ENCODE measurements at places on chromosomes 3 and 15.

GRCh38 chr3:97138914-97139541 lies 324.6 kb downstream of the EPHA6 start:
- no peak for DNase-seq

GRCh38 chr15:33068511-33068990 lies 126.0 kb downstream of the FMN1 start:
- no peak for DNase-seq

DNA sequence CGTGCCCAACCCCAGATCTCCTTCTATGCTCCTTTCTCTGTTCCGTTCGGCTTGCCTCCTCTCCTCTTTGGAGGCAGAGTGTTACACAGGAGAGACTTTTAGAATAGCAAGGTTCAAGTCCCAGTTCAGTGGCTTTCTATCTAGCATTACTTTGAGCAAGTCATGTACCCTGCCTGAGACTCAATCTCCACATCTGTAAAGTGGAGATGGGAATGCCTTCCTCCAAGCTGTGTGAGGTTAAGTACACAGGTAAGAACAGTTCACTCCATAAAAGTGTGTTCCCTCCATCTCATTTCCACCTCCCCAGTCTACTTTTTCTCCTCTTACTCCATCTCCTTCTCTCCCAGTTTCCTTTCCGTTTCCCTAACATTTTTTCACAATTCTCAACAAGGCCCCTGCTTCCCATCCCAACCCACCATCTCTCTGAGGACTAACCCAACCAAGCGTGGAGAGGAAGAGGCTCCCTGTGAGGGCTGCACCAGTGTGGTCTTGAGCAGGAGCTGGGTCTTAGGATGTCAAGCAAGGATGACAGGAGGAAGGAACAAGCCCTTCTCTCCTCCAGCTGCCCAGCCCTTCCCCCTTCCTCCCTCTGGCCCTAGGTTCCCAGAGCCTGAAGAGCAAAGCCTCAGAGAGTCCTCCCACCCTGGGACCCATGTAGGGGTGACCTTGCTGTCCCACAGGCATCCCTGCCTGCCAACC lies 6.4 kb downstream of the ATP8B4 start:
- DNase-seq: no peak

DNA sequence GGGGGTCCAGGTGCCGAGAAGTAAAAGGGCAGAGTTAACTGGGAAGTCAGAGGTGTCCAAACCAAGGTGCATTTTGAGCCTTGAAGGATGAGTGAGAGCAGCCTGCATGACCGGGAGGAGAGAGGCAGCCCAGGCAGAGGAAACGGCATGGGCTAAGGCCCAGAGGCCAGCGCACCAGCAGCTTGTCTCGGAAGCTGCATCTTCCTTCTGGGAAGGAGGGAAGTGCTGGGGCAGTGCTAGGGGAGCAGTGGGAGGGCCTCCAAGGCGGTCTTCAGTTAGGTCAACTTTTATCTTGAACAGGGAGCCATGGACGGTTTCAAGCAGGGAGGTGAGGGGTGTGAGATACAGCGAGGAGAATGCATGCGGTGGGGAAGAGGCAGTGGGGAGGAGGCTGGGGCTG lies 1.0 kb downstream of the H1-8 start:
- no peak for DNase-seq

- no peak for DNase-seq
Observed at GRCh38 chr3:29267226-29267625, 13.6 kb upstream of the RBMS3 start.

GRCh38 chr15:34472947-34473346 lies 35.3 kb upstream of the GOLGA8A start:
- DNase-seq: no peak

DNA sequence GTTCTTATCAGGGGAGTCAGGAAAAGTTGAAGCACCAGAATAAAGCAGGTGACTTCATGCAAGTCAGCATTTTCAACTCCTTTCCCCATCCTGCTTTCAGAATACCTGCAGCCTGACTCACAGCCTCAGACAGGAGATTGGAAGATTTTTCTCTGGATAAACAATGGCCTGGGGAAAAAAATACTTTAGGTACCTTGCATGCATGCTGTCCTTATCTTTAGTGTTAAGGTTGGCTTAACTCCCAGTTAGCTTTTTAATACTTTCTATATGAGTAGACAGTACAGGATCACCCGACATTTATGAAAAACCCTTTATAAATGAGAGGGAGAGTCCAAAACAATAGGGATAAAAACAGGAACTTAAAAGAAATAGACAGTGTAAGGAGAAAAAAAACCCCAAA lies 53.6 kb downstream of the PAK2 start:
- DNase-seq: no peak

DNA sequence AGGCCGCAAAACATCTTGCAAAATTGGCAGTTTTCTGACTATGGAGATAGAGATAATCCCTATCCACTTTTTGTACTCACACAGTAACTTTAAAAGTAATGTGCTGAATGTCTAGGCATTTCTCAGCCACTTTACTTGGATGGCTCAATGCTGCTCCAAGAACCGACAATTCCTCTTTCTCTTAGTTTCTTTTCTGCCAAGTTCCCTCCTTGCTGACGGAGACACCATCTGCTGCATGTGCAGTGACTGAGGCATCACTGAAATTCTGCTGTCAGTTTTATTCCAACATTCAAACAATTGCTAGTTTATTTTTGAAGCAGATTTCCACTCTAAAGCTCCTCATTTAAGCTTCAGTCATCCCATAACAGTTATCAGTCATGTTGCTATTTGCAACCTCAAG lies 116.0 kb upstream of the RBMS3 start:
- no peak for DNase-seq

GRCh38 chr3:108122276-108122675 lies 31.4 kb upstream of the CD47 start:
- DNase-seq: no peak

GRCh38 chr3:140627756-140628155 lies 50.1 kb upstream of the TRIM42 start:
- no peak for DNase-seq

- DNase-seq: no peak
Observed at GRCh38 chr3:186653080-186653707, 12.6 kb upstream of the HRG start.

GRCh38 chr3:58355179-58355578 lies 22.5 kb downstream of the PXK start:
- no peak for DNase-seq

Measured in activated CD8-positive, alpha-beta memory T cell treated with anti-CD3 and anti-CD28 coated beads for 1 hour (primary cell).